ENCODE measurements at places on chromosomes 5 and 9.

DNA sequence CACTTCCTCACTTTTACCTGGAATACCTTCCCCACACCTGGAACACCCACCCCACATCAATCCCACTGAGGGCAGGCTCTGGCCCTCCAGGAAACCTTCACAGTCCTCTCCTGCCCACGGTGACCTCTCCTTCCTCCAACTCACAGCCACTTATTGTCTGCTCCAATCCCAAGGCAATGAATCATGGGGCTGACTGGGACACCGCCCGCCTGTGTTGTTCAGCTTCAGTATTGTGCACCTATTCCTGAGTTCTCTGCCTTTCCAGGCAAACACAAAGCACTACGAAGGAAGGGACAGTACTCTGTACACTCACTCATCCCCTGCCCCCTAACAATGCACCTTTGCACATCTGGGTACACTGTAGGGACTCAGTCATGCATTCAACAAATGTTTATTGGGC lies 7.3 kb downstream of the PCDH1 start:
- no peak for DNase-seq

DNA sequence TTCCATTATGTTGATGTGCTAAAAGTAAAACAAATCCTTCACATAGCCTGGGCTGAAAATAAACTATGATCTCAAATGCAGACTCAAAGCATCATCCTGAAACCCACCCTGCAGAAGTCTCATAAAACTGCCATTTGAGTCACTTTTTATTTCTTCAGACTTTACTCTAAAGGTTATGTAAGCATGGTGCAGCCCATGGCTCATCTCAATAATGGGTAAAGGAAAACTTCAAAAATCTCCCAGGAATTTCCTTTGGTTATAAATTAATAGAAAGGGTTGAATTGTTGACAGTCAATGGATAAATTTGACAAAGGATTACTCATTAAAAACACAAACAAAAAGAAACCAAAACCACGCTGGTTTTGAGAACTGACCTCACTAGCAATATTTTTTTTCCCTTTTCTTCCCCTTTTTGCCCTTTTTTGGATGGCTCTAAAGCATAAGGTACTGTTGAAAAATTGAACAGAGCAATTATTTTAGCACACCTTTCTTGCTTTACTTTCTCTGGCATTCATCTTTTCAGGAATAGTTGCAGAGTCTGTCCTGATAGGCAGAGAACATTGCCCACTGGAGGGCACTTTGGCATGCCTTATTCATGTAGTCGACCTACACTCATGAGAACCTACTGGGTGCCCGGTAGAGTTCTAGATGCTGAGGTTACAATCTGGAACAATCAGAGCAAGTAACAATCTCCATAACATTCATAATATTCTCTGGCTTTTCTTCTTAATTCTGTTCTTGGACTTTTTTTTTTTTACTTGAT lies 191.4 kb downstream of the TMEM167A start:
- DNase-seq: no peak

- DNase-seq: no peak
Measured at GRCh38 chr5:20041326-20042274, 53.6 kb upstream of the CDH18 start.

DNA sequence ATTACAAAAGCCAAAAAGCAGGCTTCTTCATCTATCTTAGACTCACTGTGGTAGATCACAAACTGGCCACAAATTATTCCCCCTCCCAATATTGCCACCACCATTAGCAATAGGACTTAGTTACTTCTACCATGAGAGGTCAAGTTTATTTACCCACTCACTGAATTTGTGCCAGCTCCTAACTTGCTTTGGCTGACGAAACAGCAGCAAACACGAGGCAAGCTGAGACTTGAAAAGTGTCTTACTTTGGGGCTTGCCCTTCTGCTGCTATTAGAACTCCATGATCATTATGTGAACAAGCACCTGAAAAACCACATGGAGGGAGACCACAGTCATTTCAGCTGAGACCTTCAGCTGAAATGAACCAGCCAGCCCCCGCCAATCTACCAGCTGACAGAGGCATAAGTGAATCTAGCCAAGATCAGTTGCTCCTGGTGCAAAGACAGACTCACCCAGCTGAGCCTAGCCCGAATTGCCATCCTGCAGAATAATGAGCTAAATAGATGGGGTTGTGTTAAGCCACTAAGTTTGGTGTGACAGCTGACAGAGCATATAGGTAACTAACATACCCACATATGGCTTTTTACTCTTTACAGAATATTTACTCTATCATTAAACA lies 5.7 kb downstream of the WDR41 start:
- no peak for DNase-seq

DNA sequence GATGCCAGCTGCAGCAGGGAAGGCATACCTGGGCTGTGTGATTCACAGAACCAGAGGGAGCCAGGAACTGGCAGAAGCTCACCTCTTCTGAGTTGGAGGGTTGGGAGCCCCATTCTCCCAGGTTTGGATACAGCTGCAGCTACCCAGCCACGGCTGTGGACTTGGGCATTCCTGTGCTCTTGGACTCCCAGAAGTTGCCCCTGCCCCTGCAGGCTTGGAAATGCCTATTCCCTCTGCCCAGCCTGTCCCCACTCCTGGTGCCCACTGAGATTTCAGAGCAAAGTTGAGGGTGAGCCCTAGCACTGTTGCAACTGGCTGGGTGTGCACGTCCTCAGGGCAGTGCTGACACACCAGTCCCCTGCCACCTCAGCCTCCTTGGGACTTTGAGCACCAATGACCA lies 489.7 kb downstream of the SLCO4C1 start:
- DNase-seq: no peak

DNA sequence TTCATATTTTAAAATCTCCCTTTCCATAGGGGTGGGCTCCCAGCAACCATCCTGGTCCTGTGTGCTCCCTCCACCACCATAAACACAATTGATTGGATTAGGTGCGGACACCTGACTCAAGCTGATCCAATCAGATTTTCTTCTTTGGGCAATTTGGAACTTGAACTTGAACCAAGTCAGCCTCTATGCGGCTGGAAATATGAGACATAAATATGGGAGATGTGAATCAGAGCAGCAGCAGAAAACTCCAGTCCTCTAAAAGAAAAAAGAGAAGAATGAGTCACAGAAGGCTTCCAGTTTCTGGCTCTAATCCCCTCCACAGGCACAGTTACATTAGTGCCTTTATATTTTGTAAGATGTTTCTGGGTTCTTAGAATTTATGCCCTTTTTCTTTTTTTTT lies 306.6 kb downstream of the MLLT3 start:
- no peak for DNase-seq

- peak; percentile 49 for DNase-seq
Measured at GRCh38 chr5:5421149-5421960, 1.1 kb upstream of the ICE1 start.

GRCh38 chr5:133253671-133254070 lies 201.9 kb downstream of the HSPA4 start:
- no peak for DNase-seq

DNA sequence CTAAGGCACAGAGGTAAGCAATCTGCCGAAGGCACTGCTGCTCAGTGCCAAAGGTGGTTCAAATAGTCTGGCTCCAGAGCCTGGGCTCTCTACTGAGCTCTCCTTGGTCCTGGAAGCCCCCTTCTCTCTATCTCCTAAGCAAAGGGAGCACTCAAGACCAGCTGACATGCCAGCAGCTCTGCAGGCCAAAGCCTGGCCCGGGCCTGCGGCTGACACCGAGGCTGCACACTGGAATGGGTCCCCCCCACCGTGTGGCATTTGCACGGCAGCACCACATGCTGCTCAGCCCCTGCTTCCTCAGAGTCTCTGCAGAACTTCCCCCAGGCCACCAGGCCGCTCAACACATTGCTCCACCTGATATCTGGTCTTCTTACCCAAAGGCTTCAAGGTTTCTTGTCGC lies 57.8 kb upstream of the GOLPH3 start:
- DNase-seq: no peak

DNA sequence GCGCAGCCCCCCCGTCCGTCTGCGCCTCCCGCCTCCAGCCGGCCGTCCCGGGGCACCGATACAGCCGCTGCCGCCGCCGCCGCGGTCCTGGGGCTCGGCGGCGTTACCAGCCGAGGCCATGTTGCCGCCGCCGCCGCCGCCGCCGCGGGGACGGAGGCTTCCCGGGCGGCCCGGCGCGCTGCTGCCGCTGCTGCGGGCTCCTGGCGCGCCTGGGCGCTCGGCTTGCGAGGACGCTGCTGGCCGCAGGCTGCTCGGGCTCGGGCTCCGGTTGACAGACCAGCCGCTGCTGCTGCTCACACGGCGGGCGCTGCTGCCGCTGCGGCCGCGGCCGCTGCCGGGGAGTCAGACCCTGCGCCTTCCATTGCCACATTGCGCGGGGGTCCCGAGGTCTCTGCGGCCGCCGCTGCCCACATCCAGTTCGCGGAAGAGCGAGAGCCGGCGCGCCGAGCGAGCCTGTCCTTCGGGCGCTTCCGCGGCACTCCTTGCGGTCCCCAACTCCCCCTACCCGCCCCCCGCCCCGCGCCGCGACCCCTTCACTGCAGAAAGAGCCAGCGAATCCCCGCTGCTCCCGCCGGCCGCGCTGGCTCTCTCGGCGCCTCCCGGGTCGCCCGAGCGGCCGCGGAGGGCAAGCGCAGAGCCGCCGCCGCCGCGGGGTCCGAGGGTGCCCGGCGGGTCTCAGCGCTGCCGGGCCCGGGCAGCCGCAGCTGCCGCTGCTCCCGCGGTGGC lies 8.4 kb downstream of the PTCH1 start:
- no peak for DNase-seq

DNA sequence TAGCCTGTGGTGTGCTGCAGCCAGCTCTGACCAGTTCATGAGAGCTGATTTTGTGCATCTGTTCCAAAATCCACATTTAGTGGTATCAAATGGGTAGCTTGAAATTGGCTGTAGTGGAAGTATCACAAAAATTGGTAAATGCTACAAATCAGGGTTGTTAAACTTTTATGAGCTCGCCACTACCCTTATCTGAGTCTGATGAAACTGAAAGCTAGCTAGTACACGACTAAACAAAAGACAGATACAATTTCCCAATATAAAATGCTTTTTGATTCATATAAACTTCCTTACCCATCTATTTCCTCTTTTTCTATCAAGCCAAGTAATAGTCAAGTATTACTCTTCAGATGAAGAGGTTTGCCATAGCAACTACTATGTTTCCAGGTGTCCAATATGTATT lies 392.0 kb downstream of the TMEM161B start:
- DNase-seq: no peak

GRCh38 chr9:81789721-81790120 lies 100.4 kb upstream of the TLE1 start:
- DNase-seq: no peak

DNA sequence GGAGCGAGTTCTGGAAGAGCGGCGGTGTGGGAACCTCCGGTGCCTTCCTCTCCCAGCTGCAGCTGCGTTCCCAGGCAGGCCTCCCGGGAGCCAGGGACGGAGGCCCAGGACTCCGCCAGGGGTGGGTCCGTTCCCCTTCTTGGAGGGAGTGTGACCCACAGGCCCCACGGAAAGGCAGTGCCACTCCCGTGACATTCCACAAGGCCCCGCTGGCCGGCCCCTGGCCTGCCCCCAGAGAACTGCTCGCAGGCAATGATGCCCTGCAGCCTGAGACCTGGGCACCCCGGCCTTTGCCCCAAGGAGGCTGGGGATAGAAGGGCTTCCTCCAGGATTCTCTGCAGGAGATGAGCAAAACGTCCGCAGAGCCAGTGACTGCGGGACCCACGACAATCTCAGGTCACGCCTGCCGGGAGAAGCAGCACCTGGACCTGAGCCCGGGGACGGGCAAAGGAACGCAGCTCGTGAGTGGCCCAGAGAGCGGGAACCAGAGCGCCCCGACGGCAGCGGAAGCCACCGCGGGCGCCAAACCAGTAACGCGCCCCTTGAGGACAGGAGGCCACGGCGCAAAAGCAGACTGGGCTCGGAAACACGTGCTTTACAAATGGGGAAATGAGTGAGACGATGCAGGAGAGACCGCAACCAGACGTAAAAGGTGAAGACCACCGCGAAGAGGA lies 9.3 kb downstream of the OBP2B start:
- no peak for DNase-seq

- no peak for DNase-seq
Measured at GRCh38 chr5:158049459-158049858, 190.5 kb upstream of the CLINT1 start.

DNA sequence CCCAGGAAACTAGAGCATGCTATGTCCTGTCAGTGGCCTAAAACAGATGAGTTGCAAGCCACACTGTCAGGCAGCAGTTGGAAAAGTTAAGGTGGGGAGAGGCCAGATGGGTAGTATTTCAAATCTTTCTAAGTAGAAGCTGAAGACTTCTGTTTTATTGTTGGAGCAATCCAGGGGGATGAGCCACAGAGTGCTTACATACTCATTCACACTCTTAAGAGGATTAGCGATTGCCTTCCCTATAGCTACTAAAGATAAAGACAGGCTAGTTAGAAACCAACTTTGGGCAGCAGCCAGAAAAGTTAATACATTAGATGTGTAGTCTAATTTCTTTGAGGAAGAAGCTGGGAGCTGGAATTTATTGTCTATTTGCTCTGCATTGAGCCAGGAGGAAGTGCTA lies 61.7 kb upstream of the ELAVL2 start:
- no peak for DNase-seq

GRCh38 chr9:89923961-89924504 lies 319.2 kb downstream of the GADD45G start:
- no peak for DNase-seq

DNA sequence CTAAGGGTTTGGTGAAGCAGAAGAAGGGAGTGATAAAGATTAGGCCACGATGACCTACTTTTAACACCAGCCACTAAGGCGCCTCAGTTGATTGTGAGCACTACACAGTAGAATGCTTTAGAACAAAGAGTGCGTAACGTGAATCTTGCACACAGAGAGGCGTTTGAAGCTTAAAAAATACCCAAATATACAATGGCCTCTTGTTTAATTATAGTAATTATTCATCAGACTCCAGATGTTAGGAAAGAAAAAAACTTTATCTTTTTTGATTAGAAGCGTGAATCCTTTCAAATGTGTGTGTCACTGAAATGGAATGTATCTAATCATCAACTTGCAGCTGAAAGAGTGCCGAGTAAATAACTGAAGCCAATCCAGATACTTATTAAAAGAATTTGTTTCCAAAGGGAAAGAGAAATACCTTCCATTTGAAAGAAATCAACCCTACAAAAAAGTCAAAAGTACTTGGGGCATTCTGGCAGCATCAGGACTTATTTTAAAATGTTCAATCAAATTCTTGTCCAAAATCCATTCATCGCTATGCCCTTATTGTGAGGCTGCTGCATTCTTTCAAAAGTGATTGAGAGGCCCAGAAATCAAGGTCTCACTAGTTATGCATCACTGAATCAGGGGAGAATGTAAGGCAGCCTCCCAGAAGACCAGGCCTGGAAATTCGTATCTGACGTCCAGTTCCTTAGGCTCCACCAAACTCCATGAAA lies 337.5 kb downstream of the ZNF608 start:
- DNase-seq: no peak

DNA sequence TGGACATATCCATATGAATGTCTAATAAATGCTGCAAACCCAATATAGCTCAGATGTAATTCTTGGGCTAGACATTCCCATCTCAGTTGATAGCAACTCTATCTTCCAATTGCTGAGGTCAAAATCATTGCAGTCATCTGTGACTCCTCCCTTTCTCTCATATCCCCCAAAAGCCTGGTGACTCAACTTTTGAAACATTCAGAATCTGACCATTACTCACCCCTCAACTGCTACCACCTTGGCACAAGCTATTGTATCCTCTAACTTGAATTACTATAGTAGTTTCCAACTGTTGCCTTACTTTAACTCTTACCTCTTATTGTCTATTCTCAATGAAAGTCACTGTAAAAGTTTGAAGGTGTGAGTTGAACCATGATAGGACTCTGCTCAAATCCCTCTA lies 600.1 kb upstream of the RGMB start:
- DNase-seq: no peak

Measured in T-helper 1 cell (primary cell).